ENCODE measurements at places on chromosomes 1 and 21.

GRCh38 chr1:118661769-118662320 lies 326.3 kb downstream of the TBX15 start:
- no peak for DNase-seq

DNA sequence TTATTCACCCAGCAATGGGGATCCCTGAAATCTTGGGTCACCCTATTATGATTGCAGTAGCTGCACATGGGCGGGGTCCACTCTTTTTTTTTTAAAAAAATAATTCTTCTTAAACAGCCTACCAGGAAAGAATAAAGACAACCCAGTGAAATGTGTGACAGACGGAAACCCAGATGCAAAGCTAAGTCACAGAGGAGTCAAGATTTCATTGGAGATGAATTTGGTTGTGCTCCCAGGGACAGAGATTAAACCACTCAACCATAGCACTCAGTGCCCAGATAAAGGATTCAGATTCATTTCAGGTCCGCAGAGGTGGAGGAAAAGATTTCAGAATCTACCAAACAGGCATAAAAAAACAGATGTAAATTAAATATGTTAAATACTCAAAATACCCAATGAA lies 583.5 kb upstream of the ZP4 start:
- DNase-seq = peak; percentile 61

DNA sequence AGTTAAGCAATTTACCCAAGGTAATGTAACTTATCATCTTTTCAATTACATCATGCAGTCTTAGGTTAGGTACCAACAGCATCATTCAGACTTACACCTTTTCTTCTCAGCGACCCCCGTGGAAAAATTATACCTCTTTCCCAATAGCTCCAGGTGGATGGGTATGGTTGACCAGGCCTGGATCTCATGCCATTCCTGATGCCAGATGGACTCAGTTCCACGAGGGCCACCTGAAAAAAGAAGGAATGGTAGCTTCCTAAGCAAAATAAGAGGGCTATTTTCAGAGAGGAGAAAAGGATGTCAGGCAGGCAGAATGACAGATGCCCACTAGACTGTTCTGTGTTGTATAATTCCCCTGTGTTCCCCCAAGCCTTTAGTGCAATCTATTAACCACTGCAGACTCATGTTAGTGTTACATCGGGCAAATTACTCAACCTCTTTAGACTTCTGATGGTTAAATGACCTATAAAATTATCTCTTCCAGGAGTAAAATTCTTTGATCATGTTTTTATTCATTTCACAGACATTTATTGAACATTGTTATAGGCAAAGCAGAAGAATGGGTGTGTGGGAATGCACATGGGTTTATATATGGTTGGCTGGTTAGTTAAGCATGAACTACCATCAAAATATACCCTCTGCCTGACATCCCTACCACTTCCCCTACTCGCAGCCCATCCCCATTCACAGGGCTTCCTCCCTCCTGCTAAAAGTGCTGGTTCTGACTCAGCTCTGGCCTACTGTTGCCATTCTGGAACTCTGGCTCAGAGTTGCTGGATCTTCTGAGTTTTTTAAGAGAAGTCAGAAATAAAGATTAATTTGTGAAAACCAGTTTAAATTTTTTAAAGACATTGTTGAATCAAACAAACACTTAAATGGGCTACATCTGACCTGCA lies 10.6 kb upstream of the MYSM1 start:
- no peak for DNase-seq

DNA sequence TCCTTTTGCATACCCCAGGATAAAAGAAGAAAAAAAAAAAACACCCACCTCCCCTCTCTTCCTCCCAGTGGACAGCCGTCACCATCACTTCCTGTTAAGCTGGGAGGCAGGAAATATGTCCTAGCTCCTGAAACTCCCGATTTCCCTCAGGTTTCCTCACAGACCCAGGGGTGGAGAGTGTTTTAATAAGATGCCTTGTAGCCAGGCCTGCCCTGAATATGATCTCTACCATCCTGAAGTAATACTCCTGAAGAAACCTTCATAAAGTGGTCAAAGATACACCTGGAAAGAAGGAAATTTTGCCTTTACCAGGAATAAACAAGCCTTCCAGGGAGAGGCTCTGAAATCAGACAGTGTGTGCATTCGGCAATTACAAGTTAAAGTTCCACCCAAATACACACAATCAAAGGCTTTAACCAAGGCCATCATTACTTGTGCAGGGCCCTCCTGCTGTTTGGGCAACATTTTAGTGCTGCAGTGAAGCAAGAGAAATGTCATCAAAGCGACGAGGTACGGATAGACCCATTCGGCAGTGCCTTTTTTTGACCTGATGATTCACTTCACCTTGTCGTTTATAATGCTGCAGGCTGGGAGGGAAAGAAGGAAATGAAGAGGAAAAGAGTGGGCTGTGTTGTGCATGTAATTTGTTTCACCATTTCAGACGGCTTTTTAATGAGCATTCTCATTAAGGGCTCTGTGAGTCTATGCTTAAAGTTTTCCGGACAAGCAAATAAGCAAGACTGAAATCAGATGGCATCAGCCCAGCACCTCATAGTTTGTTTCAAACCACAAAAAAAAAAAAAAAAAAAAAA lies 41.0 kb upstream of the RASAL2 start:
- no peak for DNase-seq

DNA sequence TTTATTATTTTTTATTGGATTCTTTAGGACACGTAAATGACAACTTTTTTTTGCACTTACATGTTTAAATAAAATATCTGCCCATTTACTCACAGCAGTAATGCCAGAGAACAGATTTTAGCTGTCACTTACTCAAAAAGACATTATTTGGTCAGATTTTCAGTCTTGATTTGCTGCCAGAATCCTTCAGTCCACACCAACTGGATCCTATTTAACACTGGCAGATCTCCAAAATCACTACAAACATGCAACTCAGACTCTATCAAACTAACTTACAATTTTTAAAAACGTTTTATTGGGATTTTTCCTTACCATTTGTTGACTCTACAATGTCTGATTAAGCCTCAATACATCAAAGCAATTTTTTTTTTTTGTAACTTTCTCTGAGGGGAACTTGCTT lies 11.1 kb downstream of the ATP6V1G3 start:
- DNase-seq = no peak

DNA sequence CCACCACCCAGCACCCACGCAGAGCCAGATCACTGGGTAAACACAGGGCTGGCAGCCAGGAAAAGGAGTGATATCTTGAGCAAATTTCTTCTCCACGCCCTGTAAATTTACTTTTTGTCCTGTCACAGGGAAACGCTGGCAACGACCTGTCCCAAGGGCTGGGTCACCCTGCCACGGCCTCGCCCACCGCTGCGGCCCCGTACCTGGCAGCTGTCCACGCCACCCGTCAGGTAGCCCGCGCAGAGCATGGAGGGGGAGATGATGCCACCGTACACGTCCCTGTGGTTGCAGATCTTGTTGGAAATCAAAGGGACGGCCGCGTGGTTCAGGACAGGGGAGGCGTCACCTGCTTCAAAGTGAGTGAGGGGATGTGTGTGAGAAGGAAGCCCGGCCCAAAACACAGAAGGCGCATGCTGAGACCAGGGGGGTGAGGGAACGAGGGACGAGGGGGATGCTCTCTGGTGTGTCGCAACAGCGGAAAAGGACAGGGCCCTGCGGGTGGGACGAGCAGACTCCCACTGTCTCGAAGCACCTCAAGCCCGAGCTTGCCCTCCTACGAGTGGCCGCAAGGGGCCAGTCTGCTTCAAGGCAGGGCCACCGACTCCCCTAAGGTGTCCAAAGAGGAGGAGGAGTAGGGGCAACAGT lies 10.1 kb upstream of the TFF1 start:
- no peak for DNase-seq

- DNase-seq = no peak
These were observed 13.5 kb downstream of the SLC2A1 start for GRCh38 chr1:42945164-42945563.

DNA sequence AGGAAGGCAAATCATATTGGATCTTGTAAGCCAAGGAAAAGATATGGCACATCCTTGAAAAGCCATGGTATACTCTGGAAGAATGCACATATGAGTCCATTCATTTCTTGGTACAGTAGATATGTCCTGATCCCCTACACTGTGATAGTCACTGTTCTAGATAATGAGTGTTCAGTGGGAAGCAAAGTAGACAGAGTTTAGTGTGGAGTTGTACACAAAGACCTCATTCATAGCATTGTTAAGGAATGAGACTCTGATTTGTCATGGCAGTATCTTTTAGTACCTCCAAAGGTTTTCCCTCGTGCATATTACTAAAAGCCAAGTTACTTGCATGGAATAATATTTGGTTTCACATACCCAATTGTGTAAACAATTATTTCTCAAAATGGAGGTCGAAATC lies 204.7 kb downstream of the NFIA start:
- no peak for DNase-seq

GRCh38 chr1:4699376-4700301 lies 45.2 kb downstream of the AJAP1 start:
- DNase-seq = no peak

DNA sequence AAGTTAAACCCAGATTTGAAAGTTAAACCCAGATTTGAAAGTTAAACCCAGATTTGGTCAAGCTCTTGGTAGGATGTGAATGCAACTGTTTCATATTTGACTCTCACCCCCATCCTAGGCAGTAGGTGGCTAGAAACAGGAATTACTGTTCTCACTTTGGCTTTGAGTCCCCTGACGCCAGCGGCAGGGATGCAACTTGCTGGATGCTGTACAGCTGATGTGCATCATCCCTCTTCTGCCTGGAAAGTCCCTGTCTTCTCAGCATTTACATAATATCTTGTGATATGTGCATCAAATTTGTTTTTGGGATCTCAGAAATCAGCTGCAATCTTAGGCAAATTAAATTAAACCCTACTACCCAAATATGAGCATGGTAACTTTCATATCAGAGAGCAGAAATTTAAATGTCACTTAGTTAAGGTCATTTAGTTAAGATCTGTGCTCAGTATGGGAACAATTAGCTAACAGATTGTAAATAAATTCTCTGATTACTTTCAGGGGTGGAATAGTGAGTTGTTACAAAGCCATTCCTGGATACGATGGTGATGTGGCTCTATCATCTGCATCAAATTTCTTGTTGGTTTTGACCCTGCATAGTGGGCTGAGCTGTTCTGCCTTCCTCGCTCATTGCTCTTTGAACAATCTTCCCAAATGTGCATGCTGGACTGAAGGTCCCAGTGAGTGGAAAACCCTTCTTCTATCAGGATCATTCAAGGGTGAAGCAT lies 6.8 kb upstream of the HAO2 start:
- no peak for DNase-seq

- DNase-seq = peak; percentile 69
These were observed 1.5 kb downstream of the RPS6KA1 start for GRCh38 chr1:26530895-26531598.

GRCh38 chr21:43267391-43268085 lies 98.7 kb downstream of the CRYAA start:
- DNase-seq = no peak

GRCh38 chr1:193417945-193418744 lies 231.7 kb upstream of the B3GALT2 start:
- no peak for DNase-seq

GRCh38 chr1:66050633-66051032 lies 257.9 kb downstream of the PDE4B start:
- DNase-seq = no peak

- peak; percentile 95 for DNase-seq
These were observed 14.0 kb downstream of the RHBG start for GRCh38 chr1:156383023-156383422.

DNA sequence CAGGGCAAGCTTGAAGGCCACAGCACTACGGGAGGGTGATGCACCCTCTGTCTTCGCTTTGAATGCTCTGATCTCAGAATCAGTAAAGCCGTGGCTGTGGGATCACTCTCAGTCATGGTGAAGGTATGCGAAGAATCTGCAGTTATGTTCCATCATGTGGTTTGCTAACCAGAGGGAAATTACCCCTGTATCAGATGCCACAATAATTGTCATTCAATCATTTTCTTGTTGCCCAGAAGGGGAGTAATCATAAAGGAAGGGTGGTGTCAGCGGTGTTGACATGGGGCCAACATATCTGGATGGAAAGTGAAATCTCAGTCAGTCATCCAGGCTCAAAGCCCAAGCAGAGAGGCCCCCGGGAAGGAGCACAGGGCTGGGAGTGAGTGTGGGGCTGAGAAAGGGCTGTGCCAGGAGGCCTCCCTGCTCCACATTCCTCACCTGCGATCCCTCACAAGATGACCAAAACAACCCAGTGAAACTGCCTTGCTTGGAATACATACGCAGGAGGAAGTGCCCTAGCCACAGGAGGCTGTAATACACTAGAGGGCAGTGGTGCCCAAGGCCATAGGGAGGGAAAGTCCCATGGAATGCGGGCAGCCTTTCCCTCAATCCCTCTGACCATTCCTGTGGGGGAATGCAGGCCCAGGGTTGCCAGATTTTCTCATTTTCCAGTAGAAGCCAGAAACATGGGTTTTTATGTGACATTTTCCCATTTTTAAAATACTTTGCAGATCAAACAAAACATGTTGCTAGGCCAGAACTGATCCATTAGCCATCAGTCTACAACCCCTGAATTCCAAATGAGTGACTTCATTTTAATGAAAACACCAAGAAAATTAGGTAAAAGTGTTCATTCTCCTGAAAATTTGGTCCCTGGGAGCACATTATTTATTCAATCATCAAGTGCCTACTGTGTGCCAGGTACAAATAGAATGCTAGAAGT lies 95.7 kb upstream of the VANGL1 start:
- peak; percentile 62 for DNase-seq

GRCh38 chr1:31761883-31762282 lies 2.3 kb downstream of the ADGRB2 start:
- DNase-seq = no peak

GRCh38 chr1:235136111-235136510 lies 7.5 kb upstream of the TOMM20 start:
- no peak for DNase-seq

DNA sequence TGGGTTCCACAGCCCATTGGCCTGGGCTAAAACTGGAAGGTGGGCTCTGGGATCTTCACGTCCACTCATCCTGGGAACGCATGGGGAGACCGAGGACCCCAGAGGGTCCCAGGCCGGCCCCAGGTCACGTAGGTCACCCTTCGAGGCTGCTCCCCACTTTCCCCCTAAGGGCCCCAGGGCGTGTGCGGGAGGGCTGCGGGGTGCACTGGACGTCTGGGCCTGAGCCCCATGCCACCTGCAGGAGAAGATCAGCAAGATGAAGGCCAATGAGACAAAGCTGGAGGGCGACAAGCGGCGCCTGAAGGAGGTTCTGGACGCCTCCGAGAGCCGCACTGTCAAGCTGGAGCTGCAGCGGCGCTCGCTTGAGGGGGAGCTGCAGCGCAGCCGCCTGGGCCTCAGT lies 12.5 kb downstream of the MFAP2 start:
- no peak for DNase-seq

DNA sequence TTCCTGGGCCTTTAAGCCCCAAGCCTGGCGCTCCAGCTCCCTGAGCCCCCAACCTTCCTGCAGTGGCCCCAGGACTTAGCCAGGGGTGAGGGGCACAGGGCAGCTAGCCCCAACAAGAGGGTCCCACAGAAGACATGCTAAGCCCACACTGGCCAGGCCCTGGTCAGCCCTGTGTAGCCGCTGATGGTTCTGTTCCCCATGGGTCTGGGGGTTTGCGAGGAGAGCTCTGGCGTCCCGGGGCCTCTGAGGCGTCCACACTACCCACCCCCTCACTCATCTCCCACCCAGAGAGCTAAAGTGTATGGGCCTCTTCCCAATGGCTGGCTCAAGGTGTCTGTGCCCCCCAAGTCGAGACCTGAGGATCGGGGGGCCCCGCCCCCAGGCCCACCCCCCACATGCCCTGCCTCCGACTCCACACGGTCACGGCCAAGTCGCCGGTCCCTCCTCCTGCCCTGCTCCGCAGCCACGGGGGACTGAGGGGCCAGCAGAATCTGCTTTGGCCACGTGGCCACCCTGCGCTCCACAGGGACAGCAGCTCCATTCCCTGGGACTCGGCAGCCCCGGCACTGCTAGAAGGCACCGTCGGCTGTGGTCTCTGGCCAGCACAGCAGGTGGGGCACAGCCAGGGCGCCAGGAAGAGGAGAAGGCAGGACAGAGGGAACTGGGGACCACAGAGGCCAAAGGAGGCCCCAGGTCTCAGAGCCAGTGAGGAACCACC lies 7.8 kb downstream of the TNFRSF18 start:
- DNase-seq = no peak

All from WERI-Rb-1 (cell line).